CD4-positive, alpha-beta T cell treated with Interleukin-12 subunit alpha and Interleukin-12 subunit beta, for 1 hour (primary cell): ENCODE measurements at places on chromosomes 13 and 19.

DNA sequence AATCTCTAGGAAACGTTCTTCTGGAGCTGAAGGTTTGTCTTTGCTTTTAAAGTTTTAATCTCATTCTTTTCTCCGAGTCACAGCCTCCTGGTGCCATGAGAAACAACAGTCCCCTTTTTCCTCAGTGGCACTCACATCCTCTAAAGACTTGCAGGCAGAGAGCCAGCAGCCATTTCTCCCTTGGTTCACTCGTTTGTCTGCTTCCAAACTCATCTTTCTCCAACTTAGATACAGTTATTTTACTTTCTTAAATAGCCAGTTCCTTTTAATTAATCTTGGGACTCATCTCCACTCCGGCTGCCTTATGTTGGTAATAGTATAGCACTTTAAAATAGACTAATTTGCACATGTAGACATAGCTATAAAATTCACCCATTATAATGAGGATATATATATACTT lies 555.2 kb downstream of the FGF9 start:
- no peak for DNase-seq

GRCh38 chr13:112447306-112447705 lies 71.2 kb downstream of the SPACA7 start:
- no peak for DNase-seq

- DNase-seq = no peak
These were observed 183.5 kb upstream of the TSC22D1 start for GRCh38 chr13:44759384-44760360.

GRCh38 chr19:4326837-4327251 lies 11.8 kb downstream of the STAP2 start:
- DNase-seq = peak; percentile 35

- DNase-seq = no peak
These were observed 2.1 kb upstream of the FBXO17 start for GRCh38 chr19:38977445-38978325.

DNA sequence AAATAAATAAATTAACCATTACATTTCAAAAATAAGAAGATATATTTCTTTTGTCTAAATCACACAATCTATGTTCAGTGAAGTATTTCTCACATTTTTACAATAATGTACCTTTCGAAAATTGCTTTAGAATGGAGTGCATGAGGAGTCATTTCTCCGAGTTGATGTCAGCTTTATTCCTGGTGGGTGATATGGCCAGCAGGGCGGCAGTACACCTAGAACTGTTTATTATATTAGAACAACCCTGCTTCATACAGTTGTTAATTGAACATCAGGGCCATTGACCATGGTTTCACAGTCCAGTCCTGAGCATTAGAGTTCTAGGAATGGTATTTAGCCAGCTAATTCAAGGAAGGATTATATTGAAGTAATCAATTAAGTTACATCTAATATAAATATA lies 696.3 kb upstream of the SLC10A2 start:
- DNase-seq = no peak

DNA sequence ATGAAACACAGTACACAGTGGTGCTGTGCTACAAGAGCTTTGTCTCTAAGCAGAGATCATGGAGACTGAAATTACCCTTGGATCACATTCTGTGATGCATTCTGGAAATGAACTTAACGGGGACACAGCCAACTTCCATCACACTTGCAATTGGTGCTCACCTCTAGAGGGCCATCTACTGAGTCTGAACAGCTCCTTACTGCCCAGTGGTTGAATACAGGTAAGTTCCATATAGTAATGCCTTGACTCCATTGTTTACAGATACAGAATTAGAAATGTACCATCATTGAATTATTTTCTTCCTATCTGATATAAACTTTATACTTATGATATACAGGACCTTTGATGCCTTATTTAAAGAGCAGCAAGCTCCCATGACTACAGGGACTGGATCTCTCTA lies 686.4 kb downstream of the PCDH9 start:
- no peak for DNase-seq

DNA sequence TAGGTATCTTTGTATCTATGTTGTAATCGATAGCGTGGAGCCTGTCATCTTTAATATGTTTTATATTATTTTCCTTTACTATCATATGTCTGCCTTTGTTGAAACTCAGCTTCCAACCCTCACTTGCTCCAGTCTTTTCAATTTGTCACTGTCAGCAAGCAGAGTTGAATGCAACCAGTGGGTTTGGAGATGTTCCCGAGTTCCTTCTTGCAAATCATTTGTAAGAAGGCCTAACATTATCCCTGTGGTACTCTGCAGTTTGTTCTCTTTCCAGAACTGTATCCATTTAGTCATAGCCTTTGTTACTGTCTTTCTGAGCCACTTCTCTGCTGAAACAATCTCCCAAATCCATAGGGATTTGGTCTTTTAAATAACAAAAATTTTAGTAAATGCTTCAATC lies 41.8 kb downstream of the RNASEH2B start:
- DNase-seq = no peak

GRCh38 chr19:29666578-29667386 lies 1.5 kb downstream of the PLEKHF1 start:
- no peak for DNase-seq

DNA sequence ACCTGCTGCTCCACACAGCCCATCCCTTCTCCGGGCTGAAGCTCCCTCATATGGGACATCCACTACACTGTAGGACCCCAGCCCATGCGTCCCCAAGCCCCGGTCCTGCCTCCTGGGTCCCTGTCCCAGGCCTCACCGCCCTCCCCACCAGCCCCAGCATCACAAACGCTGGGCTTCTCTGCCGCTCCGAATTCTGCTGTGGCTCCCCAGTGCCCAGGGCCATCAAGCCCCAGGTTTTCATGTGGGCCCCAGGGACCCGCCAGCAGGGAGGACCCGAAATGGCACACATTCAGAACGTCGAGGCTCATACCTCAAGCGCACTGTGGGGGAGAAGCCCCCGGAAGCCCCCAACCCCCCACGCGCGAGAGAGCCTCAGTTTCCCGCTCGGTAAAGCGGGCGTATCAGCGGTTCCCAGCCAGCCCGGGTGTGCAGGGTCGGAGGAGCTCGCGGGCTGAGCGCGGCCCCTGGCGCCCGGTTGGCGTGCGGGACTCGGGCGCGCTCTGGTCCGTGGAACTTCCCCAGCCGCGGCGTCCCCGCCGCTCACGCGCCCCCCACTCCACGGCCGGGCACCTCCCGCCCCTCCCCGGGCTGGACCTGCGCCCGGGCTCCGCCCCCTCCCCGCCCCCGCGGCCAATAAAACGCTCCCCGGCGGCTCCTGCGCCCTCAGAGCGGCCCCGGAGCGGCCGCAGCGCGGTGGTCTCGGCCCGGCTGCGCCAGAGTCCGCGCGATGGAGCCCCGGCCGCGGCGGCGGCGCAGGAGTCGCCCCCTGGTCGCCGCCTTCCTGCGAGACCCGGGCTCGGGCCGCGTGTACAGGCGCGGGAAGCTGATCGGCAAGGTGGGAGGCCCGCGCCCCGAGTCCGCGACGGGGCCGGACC lies at the start of gene PLK5:
PLK5 (plus strand) TSS at position 666 of the 875 bp plus-strand sequence. CDS start 2,920 bp downstream, outside the sequence.
- DNase-seq = no peak

DNA sequence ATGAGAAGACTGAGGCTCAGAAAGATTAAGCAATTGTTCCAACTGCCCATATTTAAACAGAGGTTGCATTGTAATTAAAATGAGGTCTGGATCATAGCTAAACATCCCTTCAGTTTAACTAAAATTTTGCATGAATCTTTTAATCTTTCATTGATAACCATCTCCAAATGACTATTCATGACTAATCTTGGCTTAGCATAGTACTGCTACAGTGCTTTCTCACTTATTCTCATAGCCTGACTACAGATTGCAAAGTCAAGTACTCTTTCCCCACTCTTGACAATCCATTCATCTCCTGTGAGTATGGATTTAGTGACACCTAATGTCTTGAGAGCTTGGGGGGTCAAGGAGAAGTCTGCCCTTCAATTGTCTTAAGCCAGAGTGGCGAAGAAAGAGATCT lies 258.4 kb downstream of the RFC3 start:
- no peak for DNase-seq

- DNase-seq = peak; percentile 37
These were observed 673 bp downstream of the SPATA13 start for GRCh38 chr13:24161010-24161775.
